ENCODE measurements at places on chromosomes 12 and 14. TPM values are rescaled to one million over a fixed set of nuclear protein-coding genes. Genes with fewer than 3 reads are reported as not detected.

Gene LMNTD1
- total RNA-seq = not detected

Gene NEDD8
- total RNA-seq = 219 TPM

Gene TAS2R50
- total RNA-seq = 1.1 TPM

Gene OVCH1
- total RNA-seq = 0.21 TPM

Gene MIPOL1
- total RNA-seq = 23.7 TPM

Gene TPPP2
- total RNA-seq = not detected

Gene DGLUCY
- total RNA-seq = 51.4 TPM

Gene PPFIBP1
- 179 TPM for total RNA-seq

Gene LUM
- total RNA-seq = 0.46 TPM

Gene KRT3
- not detected for total RNA-seq
